ENCODE measurements at places on chromosomes 4 and X. TPM values are rescaled to one million over a fixed set of nuclear protein-coding genes. Genes with fewer than 3 reads are reported as not detected.

The FAM9C gene
- total RNA-seq: not detected

The DIPK2B gene
- not detected for total RNA-seq

The TRAM1L1 gene
- not detected for total RNA-seq

The CT45A3 gene
- not detected for total RNA-seq

The GJB1 gene
- total RNA-seq: not detected
